ENCODE measurements at places on chromosomes 3 and 15.

GRCh38 chr3:6739288-6739687, 121.6 kb upstream of the GRM7 start:
- DNase-seq, result no peak

DNA sequence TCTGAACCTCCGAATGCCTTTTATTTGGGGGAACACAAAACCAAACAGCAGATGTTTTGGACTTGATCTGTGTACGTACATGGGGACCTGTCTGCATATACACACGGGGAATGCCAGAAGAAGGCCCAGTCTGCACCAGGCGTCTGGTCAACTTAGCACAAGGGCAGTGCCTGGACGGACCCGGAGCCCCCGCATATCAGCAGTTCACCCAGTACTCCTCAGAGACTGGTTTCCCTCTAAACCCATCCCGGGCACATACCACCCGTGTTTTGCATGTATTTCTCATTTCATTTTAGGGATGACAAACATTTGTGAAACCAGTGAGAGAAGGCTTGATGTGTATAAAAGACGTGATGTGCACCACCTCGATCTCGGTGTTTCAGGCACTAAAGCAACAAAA, 49.7 kb downstream of the KLHL25 start:
- no peak for DNase-seq

GRCh38 chr3:186825294-186825821, 17.2 kb upstream of the ADIPOQ start:
- DNase-seq, result no peak

DNA sequence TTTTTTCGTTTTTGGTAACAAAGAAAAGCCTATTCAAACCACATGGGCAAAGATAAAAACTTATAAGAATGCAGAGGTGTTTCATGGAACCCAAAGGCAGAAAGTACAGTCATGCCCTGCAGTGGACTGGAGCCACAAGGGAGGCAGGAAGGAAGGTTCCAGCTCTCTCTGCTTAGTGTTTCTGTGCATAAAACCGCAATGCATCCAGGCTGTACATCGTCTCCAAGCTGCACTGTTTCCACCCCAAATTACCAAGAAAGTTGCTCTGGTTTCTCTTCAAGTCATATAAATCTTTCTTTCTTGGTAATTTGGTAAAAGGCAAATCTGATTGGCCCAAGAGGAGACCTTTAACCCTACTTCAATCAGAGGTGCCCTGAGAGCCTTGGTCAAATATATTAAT, 15.8 kb downstream of the TRAT1 start:
- DNase-seq, result no peak

DNA sequence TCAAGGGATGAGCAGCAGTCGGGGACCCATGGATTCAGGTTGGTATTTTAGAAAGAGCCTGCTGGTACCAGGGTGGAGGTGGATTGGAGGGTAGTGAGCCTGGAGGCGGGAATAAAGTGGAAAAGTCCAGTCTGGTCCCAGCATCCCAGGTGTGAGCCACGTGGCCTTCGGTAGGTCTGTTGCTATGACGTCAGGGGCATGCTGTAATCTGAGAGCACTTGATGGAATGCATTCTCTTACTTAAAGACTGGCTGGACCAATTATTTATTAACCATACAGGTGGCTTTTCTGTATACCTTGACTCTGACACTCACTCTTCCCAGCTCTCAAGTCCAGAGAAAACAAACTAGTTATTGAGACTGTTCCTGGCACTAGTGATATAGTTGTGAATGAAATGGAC, 389.9 kb upstream of the RGMA start:
- DNase-seq, result no peak

- no peak for DNase-seq
Measured at GRCh38 chr15:79408041-79408440, 24.1 kb upstream of the MINAR1 start.

GRCh38 chr3:167929968-167930367, 165.8 kb downstream of the GOLIM4 start:
- no peak for DNase-seq

Measured in T follicular helper cell (primary cell).